Activated CD4-positive, alpha-beta T cell treated with anti-CD3 and anti-CD28 coated beads for 24 hours (primary cell): ENCODE measurements at places on chromosomes 16 and 17.
A peak's percentile ranks its signal among the peaks of the same experiment; 100 is the strongest.

GRCh38 chr17:76793775-76794174 is 55.9 kb downstream of the MFSD11 start:
- DNase-seq, result no peak

GRCh38 chr17:45374501-45374900 is 57.7 kb upstream of the MAP3K14 start:
- no peak for DNase-seq

- no peak for DNase-seq
Observed at GRCh38 chr16:4805231-4805630, 2.8 kb upstream of the ROGDI start.

- DNase-seq, result peak; percentile 75
Observed at GRCh38 chr17:40355123-40355803, 9.3 kb downstream of the GJD3 start.

- no peak for DNase-seq
Observed at GRCh38 chr17:46994993-46995392, 15.9 kb upstream of the RPRML start.

DNA sequence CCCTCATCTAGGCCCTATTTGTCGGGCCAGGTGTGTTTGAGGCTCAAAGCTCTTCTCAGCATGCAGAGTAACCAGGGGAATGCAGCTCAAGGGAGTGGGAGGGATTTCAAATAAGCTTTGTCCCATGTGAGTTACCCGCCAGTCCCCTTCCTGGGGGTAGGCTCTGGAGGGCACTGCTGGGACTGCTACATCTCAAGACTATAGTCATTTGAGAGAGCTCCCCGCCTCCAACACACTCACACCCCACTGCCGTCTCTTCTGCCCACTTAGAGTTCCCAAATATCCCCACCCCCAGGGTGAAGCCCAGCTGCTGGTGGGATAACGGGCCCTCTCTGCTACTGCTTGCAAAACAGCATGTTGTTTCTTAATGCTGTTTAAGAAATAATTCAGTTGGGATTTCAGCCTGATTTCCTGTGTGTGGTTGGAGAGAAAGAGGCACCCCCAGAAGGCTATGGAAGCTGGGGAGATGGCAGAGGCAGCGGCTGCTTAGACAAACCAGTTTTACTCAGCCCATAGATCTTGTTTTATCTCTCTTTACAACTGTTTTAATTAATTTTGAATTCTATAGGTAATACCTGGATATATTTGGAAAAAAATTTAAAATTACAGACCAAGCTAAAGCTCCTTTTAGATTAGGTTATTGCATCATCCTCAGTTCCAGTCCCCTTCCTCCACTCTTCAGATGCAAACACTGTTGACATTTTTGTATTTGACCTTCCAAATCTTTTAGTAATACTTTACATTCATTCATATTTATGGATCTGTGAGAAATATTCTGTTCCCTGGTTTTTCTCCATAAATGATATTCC is 4.1 kb upstream of the MPO start:
- DNase-seq, result no peak

DNA sequence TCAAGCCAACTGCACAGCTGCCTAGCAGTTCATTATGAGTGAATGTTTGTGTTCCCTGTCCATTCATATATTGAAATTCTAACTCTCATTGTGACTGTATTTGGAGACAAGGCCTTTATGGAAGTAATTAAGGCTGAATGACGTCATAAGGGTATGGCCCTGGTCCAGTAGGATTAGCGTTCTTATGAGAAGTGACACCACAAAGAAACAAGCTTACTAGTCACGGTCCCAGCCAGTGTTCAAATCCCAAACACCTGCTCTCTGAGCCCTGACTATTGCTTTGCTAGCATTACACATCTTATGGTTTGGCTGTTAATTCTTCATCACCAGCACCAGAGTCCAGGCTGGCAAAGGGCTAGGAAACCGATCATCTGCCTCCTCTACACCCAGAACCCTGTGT is 2.2 kb downstream of the ZNF668 start:
- DNase-seq, result no peak
